ENCODE measurements at places on chromosomes 1 and 21.
A peak's percentile ranks its signal among the peaks of the same experiment; 100 is the strongest.

DNA sequence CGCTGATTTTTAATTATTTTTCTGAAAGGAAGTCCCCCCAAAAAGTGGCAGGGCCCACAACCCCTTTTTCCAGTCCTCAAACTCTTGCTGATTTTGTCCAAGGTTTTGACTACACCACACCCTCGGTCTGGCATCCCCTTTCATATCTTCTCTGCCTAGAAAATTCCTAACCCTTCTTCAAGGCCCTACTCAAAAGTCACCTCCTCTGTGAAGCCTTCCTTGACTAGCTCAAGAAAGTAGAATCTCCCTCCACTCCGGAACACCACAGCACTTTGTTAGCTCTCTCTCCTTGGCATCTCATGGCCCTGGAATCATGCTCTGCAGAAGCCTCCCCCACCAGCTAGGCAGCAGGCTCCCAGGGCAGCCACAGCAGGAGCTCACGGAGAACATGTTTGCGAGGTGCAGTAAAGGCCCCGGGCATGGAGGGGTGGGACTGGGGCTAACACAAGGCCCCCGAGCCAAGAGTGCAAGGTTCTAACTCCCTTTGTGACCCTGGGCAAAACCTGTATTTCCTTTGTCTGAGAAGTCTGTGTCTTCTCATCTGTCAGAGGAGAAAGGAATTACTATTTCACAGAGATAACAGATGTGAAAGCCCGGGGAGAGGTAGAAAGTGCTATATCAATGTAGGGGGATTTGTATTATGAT lies 17.7 kb upstream of the S100A7 start:
- DNase-seq = no peak

- no peak for DNase-seq
These were observed 26.0 kb downstream of the RNASEL start for GRCh38 chr1:182563095-182563494.

DNA sequence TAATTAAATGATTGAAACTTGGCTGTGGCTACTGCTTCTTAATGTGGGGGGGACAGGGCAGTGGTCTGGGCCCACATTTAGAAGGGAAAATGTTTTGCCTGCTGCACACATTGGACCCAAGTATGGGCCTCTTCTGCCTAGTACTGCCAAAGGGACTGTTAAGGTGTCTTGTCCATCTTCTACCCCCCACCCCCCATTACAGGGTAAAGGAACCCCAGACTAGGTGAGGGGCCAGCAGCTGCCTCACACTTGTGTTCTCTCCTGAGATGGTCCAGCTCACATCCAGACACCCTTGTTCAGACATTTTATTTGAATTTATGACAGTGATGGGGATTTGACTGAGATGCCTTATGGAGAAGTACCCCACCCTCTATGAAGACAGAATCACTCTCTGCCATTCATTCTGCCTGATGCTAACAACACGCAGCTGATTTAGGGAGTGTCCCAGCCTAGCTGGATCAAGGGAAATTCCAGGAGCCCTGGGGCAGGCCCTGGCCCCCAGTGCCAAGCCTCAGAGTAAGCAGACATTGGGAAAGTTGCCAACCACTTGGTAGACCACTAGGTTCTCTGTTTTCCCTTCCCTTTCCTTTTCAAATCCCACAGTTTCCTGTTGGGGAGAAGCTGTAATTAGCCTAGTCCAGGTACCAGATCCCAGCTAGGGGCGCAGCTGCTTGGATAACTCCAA lies 42.1 kb downstream of the YARS1 start:
- no peak for DNase-seq

GRCh38 chr1:205965036-205965884 lies 22.0 kb upstream of the SLC26A9 start:
- DNase-seq = peak; percentile 41

GRCh38 chr1:21378705-21379494 lies 61.0 kb upstream of the NBPF3 start:
- no peak for DNase-seq

- no peak for DNase-seq
These were observed 918 bp downstream of the MIB2 start for GRCh38 chr1:1616045-1616790.

DNA sequence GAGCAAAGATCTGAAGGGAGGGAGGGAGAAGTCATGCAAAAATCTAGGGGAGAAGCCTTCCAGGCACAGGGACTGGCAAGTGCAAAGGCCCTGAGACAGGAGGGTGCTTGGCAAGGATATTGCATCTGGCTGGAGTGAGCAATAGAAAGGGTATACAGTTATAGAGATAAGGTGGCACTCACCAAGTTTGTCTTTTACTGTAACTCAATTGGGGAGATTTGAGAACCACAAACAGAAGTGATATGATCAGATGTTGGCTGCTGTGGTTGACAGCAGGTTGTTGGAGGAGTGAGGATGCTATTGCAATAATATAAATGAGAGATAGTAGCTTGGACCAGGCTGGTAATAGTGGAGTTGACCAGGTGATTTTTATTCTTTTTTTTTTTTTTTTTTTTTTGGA lies 25.6 kb downstream of the MCOLN3 start:
- no peak for DNase-seq

GRCh38 chr1:62337706-62338631 lies 18.7 kb upstream of the KANK4 start:
- DNase-seq = no peak

DNA sequence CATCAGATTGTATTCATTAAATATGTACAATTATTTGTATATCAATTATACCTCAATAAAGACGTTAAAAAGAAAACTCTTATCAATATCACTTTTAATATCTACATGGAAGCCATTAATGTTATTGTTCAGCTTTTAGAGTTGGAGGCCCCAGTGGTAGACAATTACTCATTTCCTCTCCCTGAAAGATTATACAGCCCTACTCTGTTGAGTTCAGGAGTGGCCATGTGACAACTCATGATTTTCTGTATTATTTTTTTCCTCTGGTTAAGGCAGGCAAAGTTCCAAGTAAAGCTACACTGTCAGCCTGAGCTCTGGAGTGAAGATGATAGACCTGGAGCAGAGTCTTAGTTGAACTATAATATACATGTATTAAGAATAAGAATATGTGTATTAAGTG lies 247.9 kb upstream of the B3GALT2 start:
- DNase-seq = no peak

GRCh38 chr1:50246869-50247268 lies 138.1 kb downstream of the ELAVL4 start:
- no peak for DNase-seq

DNA sequence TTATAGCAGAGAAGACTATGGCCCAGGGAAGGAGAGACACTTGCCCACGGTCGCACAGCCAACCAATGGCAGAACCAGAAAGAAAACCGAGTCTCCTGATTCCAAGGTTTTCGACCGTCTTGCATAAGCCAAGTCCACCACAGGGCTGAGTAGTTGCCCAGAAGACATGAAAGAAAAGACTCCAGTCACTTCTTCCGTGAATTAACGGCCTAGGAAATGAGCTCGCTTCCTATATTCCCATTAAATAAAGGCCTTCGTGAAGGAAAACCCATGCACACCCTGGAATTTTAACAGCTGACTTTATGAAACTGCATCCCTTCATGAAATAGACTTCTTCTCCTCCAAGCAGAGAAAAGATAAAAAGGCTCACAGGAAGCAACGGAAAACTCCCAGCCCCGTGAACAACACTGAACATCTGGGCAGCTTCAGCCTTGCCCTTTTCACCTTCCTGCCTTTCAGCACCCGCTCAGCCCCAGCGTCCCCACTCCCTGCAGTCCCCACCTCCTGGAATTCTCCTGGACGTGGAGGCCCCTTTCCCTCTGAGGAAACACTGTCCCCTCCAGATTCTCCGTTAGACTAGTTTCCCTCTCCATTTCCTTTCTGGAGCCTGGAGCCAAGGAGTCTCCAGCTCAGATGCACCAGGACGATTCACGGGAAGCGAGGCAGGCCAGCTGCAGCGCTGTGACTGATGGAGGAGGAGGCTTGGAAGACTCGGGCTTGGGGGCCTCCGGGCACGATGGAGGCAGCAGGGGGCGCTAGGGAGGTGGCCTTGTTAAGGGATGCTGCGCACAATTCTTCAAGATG lies 2.7 kb upstream of the MYOC start:
- DNase-seq = no peak

- no peak for DNase-seq
These were observed 52.9 kb downstream of the LRRC8D start for GRCh38 chr1:89873770-89874169.
